ENCODE measurements at places on chromosomes 4 and X.
A peak's percentile ranks its signal among the peaks of the same experiment; 100 is the strongest.

- peak; percentile 46 for DNase-seq
Observed at GRCh38 chrX:103845165-103845653, 13.2 kb upstream of the RAB9B start.

DNA sequence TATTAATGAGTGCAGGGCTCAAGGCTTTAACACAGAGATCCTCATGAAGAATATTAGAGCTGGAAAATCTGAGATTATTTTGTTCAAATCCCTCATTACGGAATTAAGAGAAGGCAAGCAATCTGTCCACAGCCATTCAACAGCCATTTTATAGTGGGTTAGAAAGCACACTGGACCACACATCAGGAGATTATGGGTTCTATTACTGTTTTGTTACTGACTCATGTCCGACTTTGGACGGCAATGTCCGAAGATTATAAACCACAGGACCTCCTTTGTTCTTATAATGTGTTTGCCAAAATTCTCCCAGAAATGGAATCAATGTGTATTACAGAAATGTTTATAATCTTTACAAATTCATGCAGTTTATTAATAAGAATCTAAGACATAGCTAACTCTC, 8.1 kb downstream of the LAMTOR3 start:
- DNase-seq: no peak

DNA sequence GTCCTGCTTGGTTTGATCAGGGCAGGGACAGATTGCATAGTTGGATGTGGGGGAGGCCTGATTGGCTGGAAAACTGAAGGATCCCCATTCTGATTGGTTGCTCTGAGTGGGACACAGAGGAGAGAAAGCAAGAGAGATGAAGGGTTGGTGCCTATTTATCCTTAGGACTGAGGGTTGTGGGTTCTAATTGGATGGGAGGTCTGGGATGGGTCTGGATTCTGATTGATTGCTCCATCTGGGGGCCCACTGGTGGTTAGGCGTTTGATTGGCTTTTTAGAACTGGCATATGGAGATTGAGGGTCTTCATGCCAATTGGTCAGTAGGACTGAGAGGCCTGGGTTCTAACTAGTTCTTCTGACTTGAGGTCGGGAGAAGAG, 644 bp upstream of the EBP start:
- DNase-seq: no peak

DNA sequence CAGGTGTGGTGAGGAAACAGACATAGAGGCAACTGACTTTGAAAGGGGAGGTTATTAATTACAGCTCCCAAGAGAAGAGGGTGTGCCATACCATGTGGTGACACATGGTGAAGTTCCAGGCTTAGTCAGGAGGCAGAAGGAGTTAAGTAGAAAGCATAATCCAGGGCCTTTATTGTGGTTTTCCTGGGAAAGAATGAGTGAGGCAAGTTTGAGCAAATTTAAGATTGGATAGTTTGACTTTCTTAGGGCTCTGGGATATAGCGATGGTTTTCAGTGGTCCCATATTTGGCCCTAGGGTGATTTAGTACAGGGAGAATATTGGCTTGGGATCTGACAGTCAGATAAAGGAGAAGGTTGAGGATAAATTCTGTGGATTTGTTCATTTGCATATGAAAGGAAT, 495.9 kb upstream of the FSTL5 start:
- DNase-seq: no peak

DNA sequence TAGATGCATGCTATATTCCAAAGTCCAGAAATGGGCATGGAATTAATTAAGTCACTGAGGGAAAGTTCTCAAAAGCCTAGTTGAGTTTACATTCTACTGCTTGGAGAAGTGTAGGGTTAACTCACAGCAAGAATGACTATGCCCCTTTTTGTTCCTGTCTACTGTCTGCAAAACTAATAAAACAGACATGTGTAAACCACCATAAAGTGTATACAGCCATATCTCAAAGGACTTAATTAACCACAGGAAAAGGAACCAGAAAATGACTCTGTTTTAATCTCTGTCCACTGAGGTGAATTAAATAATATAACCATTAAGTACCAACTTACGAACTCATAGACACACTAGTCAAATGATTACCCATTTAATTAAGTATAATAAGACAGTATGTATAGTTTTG, 84.9 kb downstream of the PRDM5 start:
- DNase-seq: no peak

DNA sequence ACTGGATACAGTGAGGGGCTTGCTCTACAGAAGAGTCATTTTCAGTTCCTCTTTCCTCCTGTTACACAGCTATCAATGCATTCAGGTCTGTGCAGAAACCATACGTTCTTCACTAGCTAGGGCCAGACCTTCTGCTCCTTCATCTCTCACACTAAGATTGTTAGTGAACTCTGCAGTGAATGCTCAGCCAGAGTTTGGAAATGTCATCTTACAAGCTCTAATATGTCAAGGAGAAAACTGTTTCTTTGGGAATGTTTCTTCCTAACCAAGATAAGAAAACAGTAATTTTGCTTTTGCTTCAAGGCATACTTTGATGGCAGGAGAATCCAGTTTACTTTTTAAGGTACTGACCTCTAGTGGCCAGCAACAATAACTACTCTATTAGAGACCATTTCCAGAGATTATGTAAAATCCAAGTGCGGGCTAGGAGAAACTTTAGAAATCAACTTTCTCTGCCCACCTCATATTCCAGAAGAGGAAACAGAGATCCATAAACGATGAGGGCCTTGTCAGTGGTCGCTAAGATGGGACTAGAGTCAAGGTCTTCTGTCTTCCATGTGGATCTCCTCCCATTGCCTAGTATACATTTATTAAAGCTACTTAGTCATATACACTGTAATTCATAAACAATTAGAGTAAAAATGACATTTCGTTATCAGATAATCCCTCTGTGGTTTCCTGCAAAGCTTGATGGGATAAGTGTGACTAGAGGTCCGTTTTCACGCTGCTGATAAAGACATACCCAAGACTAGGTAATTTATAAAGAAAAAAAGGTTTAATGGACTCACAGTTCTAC, 12.1 kb upstream of the CC2D2A start:
- DNase-seq: no peak

DNA sequence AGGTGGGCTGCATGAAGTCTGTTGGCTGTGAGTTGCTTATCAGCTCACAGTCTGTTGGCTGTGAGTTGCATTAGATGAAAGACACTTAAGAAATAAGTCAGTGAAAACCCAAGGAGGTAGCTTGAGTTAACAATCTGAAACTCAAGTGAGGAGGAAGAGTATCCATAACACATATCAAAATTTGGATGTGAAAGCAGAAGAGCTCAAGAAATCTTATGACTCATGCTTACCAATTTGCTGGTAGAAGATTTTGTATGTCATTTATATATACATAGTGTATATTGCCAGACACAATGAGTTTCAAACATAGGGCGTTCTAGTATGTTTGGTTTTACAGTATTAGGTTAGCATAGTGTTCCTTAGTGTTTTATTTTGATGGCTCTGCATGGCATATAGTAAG, 107.4 kb downstream of the DDIT4L start:
- DNase-seq: no peak

DNA sequence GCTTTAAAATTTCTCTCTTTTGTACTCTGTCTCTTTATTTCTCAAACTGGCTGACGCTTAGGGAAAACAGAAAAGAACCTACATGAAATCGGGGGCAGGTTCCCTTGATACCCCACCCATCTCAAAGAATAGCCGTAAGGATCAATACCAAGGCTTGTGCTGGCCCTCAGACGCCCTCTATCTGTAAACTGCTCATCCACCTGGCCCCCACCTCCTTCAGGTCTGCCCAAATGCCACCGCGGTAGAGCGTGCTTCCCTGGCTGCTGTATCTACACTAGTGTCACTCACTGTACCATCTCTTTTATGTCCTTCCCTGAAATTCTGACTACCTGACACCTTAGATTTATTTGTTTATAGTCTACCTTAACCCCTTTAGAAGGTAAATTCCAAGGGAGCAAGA, 62.8 kb downstream of the SMIM20 start:
- DNase-seq: no peak

DNA sequence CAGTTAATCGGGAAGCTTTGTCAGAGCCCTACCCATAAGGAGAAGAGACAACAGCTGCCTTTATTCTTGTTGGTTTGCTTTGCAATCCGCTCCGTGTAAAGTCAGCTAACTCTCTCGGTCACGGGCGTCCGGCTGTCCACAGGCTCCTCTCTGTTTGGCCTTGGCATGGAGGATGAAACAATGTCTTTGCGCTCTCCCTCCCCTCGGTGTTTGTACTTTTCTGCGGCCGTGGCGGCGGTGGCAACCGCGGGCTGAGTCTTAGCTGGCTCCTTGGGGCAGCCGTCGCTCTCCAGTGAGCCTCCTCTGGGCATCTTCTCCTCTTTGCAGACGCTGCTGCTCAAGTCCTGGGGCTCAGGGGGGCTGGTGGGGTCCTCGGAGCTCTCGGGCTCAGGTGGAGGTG, 10.6 kb upstream of the IRAK1 start:
- no peak for DNase-seq

DNA sequence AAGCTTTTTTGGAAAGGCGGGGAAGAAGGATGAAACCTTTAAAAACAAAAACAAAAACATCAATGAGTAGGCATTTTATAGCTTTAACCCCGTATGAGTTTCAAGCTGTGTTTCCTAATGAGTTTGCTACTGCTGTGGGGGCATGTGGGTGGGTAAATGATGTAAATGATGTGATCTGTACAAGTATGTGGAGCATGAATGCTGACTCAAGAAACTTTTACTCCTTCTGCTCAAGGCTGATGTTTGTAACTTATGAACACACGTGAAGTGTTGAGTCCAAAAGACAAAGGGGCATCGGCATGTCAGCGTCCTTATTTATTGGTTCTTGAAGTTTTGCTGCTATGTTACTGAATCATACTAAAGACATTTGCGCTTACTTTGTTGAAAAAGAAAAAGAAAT, 76.9 kb downstream of the CLCN4 start:
- no peak for DNase-seq

GRCh38 chrX:154693394-154693793, 40.0 kb upstream of the CTAG2 start:
- no peak for DNase-seq

DNA sequence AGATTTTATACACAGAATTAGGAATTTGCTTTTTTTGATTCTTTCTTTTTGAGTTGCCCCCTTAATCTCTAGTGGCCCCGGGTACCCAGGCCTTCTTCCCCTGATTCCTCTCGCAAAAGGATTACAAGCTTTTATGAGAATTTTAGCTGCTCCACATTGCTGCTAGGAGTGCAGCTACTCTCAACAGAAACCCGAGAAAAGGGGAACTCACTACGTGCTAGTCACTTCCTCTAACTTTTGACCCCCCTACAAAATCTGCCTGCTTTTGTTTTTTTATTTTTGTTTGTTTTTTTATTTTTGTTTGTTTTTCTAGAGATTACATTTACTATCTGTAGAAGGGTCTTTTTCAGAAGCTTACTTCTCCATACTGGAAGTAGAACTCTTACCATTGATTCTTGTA, 64.1 kb downstream of the ZNF81 start:
- no peak for DNase-seq

GRCh38 chrX:16187024-16187760, 19.9 kb downstream of the MAGEB17 start:
- DNase-seq: no peak

DNA sequence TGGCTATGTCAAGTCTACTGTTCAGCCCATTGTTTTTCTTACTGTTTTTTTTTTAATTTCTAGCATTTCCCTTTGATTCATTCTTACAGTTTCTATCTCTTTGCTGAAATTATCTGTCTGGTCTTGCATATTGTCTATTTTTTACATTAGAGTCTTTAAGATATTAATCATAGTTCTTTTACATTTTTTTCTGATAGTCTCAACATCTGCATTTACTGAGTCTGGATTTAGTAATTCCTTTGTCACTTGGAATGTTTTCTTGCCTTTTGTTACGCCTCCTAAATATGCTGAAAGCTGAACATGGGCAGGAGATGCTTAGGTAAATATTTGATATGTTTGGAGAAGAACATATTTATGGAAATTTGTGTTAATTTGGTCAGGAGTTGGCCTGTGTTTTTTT, 10.4 kb downstream of the JADE3 start:
- DNase-seq: no peak

GRCh38 chr4:30716681-30717207, 3.4 kb upstream of the PCDH7 start:
- DNase-seq: no peak

- DNase-seq: no peak
Observed at GRCh38 chr4:153341575-153342090, 2.9 kb upstream of the MND1 start.

- DNase-seq: no peak
Observed at GRCh38 chr4:174334628-174335027, 50.9 kb downstream of the CEP44 start.

GRCh38 chr4:41832961-41833360, 84.4 kb upstream of the PHOX2B start:
- no peak for DNase-seq

GRCh38 chrX:37690119-37690518, 4.5 kb downstream of the XK start:
- no peak for DNase-seq
